Mesenchymal stem cell (in vitro differentiated cells and primary cell): ENCODE measurements at places on chromosomes 16 and 17.

DNA sequence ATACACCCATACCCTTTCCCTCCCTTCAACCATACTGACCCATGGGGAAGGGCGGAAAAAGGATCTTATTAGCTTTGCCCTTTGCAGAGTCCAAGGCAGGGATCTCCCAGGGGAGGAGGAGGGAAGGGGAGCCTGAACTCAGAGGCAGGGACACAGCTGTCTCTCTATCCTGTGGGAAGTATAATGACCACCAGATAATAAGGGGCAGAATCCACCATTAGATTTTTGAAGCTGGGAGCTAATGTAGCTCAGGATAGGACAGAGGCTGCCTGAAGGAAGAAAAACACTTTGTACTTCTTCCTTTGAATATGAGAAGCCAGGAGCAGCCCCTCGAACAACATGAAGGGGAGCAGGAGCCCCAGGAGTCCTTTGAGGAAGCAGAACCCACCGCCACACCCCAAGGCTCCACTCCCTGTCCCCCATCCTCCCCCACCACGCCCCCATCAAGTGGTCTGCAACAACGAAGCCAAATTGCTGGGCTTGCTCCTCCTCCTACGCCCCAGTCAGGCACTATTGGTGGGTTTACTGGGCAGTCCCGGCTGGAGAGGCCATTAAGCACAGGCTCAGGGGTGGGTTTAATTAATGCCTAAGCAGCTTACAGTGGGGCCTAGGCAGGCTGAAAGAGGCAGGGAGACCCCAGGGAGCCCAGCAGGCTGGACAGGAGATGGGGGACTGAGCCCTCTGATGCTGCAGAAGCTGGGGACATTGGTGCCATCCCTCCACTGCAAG is 5.3 kb downstream of the MPP2 start:
- DNase-seq = no peak

- DNase-seq = no peak
These were observed 93.5 kb downstream of the CRISPLD2 start for GRCh38 chr16:84913315-84913714.

GRCh38 chr16:2751577-2752034 is 832 bp upstream of the SRRM2 start:
- DNase-seq = no peak

GRCh38 chr17:67990909-67991308 is 5.4 kb downstream of the C17orf58 start:
- no peak for DNase-seq

DNA sequence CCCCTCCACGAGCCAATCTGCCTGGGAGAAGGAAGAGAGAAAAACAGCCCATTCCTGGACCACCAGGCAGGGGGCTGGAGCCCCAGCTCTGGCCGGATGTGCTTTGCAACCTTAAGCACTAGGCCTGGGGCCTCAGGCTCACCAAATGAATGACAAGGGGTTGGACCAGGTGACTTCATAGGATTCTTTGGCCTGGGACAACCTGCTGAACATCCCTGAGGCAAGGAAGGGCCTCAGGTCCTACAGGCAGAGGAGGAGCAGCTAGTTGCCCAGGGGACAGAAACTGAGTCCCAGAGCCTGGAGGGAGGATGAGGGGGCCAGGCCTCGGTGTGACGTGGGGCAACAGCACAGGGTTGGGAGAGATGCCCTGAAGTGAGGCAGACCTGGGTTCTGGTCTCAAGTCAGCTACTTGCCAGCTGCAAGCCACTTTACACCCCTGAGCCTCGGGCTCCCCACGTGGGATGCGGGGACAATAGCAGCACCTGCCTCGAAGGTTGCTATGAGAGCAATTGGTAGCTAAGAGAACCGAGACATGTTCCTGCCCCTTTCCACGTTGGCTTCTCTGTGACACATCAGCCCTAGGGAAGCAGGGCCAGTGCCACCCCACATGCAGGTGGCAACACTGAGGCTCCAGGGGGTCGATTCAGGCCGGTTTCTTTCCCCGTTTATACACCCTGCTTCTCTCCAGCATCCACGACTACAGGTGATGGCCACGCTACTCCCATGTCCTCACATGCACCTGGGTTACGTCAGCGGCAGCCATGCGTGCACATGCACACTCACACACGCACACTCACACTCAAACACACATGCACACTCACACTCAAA is 42.6 kb downstream of the CFAP20 start:
- DNase-seq = no peak

DNA sequence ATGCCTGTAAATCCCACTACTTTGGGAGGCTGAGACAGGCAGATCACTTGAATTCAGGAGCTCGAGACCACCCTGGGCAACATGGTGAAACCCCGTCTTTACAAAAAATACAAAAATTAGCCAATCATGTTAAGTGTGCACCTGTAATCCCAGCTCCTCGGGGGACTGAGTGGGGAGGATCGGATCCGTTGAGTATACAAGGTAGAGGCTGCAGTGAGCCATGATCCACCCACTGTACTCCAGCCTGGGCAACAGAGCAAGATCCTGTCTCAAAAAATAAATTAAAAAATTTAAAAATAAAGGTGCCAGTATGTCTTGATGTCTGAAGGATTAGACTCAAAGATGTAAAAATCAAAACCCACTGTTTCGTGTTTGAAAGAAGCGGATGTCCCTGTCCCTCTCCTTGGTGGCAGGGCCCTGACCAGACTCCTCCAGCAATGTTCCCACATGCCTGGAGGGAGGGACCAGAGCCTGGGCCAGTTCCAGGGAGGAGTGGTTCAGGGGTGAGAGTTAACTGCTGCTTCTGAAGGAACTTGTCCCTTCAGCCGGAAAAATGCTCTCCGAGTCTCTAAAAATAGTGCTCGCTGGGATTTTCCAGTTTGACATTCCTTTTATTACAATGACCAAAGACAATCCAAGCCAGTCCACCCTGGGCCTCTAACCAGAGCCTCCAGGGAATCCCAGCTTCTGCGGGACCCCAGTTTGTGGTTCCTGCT is 9.4 kb upstream of the CMTM4 start:
- peak; percentile 66 for DNase-seq

GRCh38 chr16:86519649-86520316 is 9.5 kb downstream of the FOXF1 start:
- DNase-seq = peak; percentile 89

DNA sequence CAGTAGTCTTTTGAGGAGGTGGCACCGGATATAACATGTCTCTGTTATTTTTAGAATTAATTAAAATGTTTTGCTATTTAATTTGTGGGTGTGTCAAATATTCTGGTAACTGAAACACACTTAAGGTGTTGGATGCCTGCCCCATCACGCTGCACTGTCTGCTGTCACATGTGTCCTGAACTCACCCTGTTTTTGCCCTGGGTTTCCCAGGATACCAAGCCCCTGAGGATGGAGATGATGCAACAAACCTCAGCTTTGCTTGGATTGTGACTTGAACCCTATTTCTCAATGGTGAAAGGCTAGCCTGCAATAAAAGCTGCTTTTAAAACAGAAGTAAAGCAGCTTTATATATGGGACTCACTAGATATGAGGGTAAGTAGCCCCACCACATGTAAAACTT is 11.5 kb upstream of the DUSP14 start:
- DNase-seq = peak; percentile 77

GRCh38 chr17:43907425-43907981 is at the start of gene MPP2:
Gene MPP2 (minus strand): TSS chr17:43907536. CDS start chr17:43904460, 3,076 bp downstream.
- DNase-seq = peak; percentile 75

- DNase-seq = peak; percentile 75
These were observed 19.3 kb upstream of the ADGRG3 start for GRCh38 chr16:57648581-57649442.

DNA sequence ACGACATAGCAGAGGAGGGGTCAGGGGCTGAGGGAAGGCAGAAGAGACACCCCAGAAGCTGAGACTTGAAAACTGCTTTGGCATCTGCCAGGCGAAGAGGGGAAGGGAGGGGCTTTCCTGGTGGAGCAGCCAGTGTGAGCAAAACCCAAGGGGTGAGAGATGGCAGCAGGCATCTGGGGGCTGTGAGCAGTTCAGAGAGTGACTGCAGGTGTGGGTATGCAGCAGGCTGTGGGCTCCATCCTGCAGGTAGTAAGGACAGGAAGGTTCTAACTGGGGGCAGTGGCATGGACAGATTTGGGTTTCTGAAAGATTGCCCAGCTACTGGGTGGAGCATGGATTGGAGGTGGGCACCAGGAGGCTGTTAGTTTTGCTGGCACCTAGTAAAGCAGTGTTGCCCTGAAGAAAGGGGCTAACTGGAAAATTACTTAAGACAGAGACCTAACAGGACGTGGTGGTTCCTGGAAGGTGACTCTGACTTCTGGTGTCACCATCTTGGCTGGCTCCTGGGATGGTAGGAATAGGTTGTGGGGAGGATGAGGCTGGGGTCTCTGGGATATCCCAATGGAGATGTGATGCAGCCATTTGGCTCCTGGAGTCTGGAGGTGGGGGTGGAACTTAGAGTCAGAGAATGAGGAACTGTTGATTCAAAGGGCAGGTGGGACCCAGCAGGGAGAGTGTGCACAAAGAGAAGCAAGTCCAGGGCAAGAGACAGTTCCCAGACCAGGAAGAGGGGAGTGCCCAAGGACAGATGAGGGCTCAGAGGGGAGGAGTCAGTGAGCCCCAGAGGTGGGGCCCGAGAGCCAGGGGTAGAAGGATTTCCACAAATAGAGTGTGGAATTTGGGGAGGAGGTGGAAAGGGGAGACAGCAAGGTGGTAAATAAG is 11.2 kb downstream of the BCL7C start:
- no peak for DNase-seq

GRCh38 chr17:28599311-28600184 is 723 bp upstream of the SPAG5 start:
- peak; percentile 96 for DNase-seq

DNA sequence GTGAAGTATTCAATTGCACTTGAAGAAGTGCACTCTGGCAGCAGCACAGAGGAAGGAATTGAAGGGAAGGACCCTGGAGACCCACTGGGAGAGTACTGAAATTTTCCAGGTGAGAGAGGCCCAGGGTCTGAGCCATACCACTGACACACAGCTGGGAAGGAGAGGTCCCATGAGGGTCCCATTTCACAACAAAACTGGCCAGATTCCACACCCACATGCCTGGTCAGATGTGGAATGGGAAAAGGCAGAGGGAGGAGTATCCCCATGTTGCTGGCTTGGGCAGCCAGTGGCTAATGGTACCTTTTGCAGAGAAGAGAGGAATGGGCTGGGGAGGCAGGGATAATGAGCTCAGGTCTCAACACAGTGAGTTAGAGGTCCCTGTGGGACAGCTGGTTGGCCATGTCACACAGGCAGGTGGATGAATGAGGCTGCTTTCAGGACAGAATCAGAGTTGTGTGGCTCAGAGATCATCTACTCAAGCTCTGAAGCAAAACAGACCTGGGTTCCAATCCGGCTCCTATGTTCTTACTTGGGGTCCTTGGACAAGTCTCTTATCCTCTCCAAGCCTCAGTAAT is 26.2 kb upstream of the NGFR start:
- no peak for DNase-seq

- no peak for DNase-seq
These were observed 96.3 kb downstream of the NDEL1 start for GRCh38 chr17:8532021-8532420.

- DNase-seq = no peak
These were observed 2.0 kb downstream of the CD79B start for GRCh38 chr17:63929860-63930766.
